ENCODE measurements at places on chromosomes 13 and 19.

- no peak for DNase-seq
Measured at GRCh38 chr13:23140492-23140891, 40.3 kb upstream of the SGCG start.

DNA sequence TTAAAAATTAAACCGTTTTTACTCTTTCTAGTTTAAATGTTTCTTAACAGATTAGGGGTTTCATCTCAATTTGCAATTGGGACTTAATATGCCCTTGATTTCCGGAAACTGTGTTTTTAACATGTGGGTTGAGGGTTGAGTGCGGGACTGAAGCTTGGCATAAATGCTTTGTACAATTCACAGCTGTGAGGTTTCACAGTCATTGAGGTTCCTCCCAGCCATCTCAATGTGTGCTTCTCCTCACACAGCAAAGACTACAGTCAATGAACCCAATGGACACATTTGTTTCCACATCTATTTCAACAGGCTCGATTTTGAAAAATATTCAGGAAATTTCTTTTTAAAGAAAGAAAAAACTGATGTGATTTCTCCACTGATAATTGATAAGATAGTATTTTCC lies 328.6 kb downstream of the TBC1D4 start:
- DNase-seq, result no peak

- DNase-seq, result no peak
Measured at GRCh38 chr13:111946214-111946613, 120.7 kb upstream of the SOX1 start.

GRCh38 chr19:48724796-48725753 lies 5.5 kb upstream of the MAMSTR start:
- no peak for DNase-seq

- no peak for DNase-seq
Measured at GRCh38 chr13:35460061-35460460, 16.4 kb downstream of the MAB21L1 start.

DNA sequence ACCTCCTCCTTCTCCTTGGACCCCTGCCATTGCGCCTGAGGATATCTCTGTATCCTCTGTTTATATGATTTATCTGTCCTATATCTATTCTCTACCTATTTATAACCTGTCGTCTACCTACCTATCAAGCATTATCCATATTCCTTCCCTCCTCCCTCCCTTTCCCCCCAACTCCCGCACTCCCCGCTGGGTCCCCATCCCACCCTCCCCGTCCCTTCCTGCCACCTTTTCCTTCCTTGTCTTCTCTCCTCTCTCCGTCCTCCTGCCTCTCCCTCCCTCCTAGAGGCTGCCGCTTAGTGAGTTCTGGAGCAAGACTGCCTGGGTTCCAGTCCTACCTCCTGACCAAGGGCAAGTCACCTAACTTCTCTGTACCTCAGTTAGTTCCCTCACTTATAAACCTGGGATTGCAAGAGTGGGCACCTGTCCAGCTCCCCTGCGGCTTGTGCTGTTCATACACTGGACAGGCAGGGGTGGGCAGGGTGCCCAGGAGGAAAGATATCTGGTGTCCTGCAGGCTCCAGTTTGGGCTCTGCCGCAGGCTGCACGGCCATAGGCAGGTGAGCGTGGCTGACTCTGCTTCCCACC lies 16.1 kb downstream of the TTYH1 start:
- no peak for DNase-seq

DNA sequence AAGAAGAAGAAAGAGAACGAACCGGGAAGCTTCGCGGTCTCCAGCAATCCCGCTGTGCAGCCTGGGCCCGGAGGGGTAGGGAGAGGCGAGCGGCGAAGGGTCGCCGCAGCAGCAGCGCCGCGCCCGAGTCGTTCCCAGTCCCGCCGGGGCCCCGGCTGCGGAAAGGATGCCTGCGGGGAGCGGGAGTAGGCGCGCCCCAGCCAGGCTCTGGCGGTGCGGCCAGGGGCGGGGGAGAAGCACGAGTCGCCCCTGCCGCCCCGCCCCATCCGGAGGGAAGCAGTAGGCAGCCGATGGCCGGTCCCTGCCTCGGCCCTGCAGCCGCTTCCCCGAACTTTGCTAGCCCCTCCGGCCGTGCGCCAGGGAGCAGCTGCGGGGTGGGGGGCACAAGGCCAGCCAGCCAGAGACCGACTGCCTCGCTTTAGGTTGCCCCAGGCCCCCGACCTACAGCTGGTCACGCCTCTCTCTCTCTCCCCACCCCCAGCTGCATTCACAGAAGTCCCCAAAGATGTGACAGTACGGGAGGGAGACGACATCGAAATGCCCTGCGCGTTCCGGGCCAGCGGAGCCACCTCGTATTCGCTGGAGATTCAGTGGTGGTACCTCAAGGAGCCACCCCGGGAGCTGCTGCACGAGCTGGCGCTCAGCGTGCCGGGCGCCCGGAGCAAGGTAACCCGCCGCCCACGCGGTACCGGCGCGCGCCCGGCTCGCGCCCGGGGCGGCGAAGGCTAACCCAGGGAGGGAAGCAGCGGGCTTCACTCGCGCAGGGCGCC lies 1.1 kb downstream of the VSTM2B start:
- DNase-seq, result no peak

DNA sequence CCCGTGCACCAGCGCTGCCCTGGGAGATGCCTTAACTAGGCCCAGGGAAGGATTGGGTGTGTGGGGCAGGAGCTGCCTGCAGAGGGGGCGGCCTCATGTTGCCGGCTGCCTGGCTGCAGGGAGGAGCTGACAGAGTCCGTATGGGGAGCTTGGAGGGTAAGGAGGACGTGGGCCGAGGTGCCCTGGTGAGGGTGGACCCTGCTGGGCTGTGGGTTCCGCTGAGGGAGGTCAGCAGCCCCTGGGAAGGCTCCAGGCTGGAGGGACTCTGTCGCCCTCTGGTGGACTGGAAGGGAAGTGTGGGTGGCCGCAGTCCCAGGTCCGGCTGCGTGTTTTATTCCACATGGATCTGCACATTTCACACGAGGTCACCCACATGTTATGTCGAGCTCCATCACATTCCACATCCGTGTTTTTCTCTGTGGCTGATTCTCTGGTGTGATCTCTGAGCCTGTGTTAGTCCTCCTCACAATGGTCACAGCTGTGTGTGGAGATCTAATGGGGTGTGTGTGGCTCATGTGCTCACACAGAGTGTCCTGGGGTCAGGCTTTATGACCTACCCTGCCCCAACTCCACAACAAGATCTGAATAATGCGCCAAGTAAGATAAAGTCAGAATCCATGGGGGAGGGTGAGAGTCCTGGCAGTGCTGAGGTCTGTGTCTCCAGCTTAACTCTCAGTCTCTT lies 1.8 kb upstream of the CEACAM8 start:
- DNase-seq, result peak; percentile 23
